ENCODE measurements at places on chromosomes 1 and 21. TPM values are rescaled to one million over a fixed set of nuclear protein-coding genes. Genes with fewer than 3 reads are reported as not detected.

The MROH9 gene
- total RNA-seq = not detected

- peaks cover 98% of the 10 kb centered on the region for H3K36me3 ChIP-seq
- no peaks in the 10 kb centered on the region for H3K27me3 ChIP-seq
- H3K4me3 ChIP-seq = no peak overlapping the region
- H3K27ac ChIP-seq = no peak overlapping the region
- no peak for DNase-seq
- peaks cover 2% of the 10 kb centered on the region for H3K4me1 ChIP-seq
These were observed 15.1 kb downstream of the PRMT2 start for GRCh38 chr21:46650476-46651098.

The SLAMF8 gene
- 0.15 TPM for total RNA-seq

DNA sequence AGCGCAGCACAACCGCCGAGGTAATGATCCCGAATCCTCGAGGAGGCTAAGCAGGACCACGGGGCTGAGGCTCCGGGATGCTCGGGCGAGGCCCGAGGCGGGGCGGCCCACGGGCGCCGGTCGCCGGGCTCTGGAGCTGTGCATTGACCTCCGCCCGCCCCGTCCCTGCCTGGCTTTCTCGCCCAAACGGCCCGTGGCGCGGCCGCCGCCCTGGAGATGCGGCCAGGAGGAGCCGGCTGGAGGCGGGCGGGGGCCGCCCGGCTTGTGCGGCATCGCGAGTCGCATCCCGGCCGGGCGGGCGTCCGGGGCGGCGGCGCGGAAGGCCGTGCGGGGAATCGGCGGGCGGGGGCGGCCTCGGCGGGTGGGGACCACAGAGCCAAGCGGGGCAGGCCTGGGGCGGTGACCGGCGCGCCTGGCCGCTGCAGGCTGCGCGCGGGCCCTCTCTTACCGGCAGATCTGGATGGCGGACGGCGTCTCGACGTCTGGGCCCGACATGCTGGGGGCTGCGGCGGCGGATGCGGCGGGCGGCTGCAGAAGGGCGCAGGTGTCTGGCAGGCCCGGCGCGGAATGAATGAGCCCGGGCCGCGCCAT is 663 bp downstream of the ACOT7 start:
- DNase-seq = no peak
- peak overlapping the region; percentile 85 for H3K27ac ChIP-seq
- peak overlapping the region; percentile 86 for H3K4me3 ChIP-seq
- H3K27me3 ChIP-seq = no peaks in the 10 kb centered on the region
- H3K36me3 ChIP-seq = no peaks in the 10 kb centered on the region

DNA sequence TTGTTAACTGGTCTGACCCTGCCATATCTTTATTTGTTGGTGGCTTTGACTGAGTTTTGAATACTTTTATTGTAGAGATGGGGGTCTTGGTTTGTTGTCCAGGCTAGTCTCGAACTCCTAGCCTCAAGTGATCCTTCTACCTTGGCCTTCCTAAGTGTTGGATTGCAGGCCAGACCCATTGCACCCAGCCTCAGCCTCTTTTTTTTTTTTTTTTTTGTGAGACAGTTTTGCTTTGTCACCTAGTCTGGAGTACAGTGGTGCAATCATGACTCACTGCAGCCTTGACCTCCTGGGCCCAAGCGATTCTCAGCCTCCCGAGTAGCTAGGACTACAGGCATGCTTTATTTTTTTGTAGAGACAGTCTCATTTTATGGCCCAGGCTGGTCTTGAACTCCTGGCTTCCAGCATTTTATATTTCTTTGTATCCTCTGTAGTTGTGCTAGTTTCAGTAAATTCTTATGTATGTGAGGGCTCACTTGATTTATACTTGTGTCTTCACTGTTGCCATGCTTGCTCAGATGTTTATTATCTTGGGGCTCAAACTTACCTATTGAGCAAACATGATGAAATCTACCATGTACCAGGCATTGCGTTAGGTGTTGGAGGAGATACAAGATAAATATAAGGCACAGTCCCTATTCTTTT is 24.1 kb downstream of the THRAP3 start:
- H3K27ac ChIP-seq = peak overlapping the region; percentile 22
- DNase-seq = no peak
- H3K36me3 ChIP-seq = peaks cover 39% of the 10 kb centered on the region
- peaks cover 33% of the 10 kb centered on the region for H3K4me1 ChIP-seq
- no peak overlapping the region for H3K4me3 ChIP-seq

DNA sequence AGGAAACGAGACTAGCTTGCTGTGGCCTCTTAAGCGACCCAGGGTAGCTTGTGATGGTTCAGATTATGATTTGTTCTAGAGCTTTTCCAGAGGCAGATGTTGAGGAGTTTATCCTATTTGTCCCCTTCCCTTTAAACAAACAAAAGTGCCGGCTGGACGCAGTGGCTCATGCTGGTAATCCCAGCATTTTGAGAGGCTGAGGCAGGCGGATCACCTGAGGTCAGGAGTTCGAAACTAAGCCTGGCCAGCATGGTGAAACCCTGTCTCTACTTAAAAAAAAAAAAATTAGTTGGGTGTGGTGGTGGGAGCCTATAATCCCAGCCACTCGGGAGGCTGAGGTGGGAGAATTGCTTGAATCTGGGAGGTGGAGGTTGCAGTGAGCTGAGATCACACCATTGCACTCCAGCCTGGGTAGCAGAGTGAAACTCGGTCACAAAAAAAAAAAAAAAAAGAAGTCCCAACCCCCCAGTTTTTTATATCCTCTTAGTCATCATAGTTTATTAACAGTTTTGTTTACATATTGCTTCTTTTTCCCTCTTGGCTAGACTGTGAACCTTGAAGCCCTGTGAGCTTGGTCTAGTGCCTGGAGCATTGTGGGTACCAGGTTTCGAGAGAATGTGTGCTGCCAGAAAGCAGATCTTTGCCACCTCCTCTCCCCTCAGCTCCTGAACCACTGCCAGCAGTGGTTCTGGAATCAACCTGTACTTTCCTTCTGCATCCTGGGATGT is 29.8 kb downstream of the MAPKAPK2 start:
- peaks cover 9% of the 10 kb centered on the region for H3K36me3 ChIP-seq
- peak overlapping the region; percentile 47 for H3K27ac ChIP-seq
- H3K4me3 ChIP-seq = no peak overlapping the region
- H3K4me1 ChIP-seq = peaks cover 76% of the 10 kb centered on the region
- no peaks in the 10 kb centered on the region for H3K27me3 ChIP-seq

GRCh38 chr1:25738499-25738898 is 61.5 kb upstream of the SELENON start:
- no peak overlapping the region for H3K27ac ChIP-seq
- no peak overlapping the region for H3K4me3 ChIP-seq
- peaks cover 35% of the 10 kb centered on the region for H3K27me3 ChIP-seq

GRCh38 chr1:58584082-58584895 is 7.2 kb upstream of the TACSTD2 start:
- H3K36me3 ChIP-seq = no peaks in the 10 kb centered on the region
- DNase-seq = no peak
- no peak overlapping the region for H3K27ac ChIP-seq

- peaks cover 2% of the 10 kb centered on the region for H3K27me3 ChIP-seq
- H3K36me3 ChIP-seq = no peaks in the 10 kb centered on the region
- no peak for DNase-seq
- no peak overlapping the region for H3K27ac ChIP-seq
These were observed 31.1 kb upstream of the SRP9 start for GRCh38 chr1:225746361-225747179.

The CCDC190 gene
- not detected for total RNA-seq

DNA sequence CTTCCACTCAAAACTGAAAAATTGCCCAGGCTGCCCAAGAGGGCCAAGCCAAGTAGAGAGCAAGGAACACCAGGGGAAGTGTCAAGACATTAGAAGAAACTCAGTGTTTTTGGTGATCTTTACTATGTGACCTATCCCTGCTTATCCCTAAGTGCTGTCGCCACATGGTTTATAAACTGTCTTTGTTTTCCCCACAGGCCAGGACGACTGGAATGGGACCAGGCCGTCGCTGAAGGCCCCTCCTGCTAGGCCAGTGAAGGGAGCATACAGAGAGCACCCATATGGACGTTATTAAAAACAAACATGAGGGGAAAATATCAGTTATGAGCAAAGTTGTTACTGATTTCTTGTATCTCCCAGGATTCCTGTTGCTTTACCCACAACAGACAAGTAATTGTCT is 28.7 kb downstream of the KHDRBS1 start:
- H3K36me3 ChIP-seq = peaks cover 68% of the 10 kb centered on the region
- DNase-seq = no peak
- no peak overlapping the region for H3K4me3 ChIP-seq
- no peak overlapping the region for H3K27ac ChIP-seq
- H3K27me3 ChIP-seq = no peaks in the 10 kb centered on the region
- no peaks in the 10 kb centered on the region for H3K4me1 ChIP-seq

DNA sequence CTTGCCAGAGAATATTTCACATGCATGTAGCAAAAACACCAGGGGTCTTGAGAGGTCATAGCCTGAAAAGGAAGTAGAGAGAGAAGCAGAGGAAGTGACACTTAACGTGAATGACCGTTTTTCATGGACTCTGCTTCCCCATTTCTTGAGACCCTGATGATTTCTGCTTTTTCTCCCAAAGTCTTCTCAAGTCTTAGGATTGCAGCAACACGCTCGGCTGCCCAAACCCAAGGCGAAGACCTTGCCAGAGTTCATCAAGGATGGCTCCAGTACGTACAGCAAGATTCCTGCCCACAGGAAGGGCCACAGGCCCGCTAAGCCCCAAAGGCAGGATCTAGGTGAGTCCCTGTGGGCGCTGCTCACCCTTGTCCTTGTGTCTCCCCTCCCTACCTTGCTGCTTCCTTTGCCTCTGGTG is 12.8 kb downstream of the THEMIS2 start:
- no peaks in the 10 kb centered on the region for H3K27me3 ChIP-seq
- peaks cover 60% of the 10 kb centered on the region for H3K4me1 ChIP-seq
- DNase-seq = no peak
- H3K27ac ChIP-seq = peak overlapping the region; percentile 90

GRCh38 chr1:244254467-244254866 is 197.2 kb downstream of the ADSS2 start:
- no peak overlapping the region for H3K4me3 ChIP-seq
- no peak overlapping the region for H3K27ac ChIP-seq
- DNase-seq = no peak
- no peaks in the 10 kb centered on the region for H3K27me3 ChIP-seq
- H3K4me1 ChIP-seq = peaks cover 3% of the 10 kb centered on the region

The KRTAP10-11 gene
- total RNA-seq = not detected

GRCh38 chr1:54835131-54835898 is 34.2 kb upstream of the TTC22 start:
- no peak overlapping the region for H3K27ac ChIP-seq
- no peak for DNase-seq
- peaks cover 2% of the 10 kb centered on the region for H3K27me3 ChIP-seq
- no peaks in the 10 kb centered on the region for H3K4me1 ChIP-seq

The ERG gene
- total RNA-seq = not detected

The SEMA6C gene
- 2.3 TPM for total RNA-seq

The CROCC gene
- 18.8 TPM for total RNA-seq

The GBP7 gene
- total RNA-seq = 0.15 TPM

DNA sequence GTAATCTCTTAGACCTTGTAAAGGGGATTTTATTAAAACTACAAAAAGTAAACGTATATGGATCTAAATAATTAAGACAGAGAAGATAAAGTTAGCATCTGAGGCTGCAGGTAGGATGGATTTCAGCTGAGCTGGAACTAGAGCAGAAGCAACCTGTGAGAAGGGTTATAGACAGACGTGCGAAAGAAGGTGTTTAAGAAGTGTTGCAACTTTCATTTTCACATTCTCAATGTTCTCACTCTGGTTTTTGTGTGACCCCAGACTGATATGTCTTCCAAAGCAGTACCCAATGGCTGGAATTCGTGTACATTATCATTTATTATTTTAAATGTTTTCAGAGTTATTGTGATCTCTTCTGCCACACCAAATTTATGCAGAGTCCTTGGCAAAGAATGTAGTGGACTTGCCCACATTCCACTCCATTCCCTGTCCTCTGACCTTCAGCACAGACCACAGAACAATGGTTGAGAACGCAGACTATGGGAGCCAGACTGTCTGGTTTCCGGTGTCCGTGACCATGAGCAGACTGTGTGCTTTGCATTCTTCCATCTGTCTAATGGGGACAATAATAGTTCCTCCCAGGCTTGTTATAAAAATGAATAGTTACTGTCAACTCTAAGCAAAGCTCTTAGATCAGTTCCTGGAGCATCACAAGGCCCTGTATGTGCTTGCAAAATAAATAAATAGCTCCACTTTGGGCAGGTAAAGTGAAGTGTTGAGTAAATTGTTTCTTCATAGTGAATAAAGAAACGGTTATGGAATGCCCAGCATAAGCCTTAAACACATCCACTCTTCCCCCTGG is 140.6 kb upstream of the SAMSN1 start:
- no peaks in the 10 kb centered on the region for H3K27me3 ChIP-seq
- H3K4me3 ChIP-seq = peak overlapping the region; percentile 41
- H3K36me3 ChIP-seq = peaks cover 13% of the 10 kb centered on the region
- H3K4me1 ChIP-seq = peaks cover 33% of the 10 kb centered on the region
- H3K27ac ChIP-seq = peak overlapping the region; percentile 40

The SPRR2E gene
- total RNA-seq = not detected

The NFASC gene
- total RNA-seq = 0.10 TPM

- H3K4me3 ChIP-seq = no peak overlapping the region
- no peak for DNase-seq
- peaks cover 35% of the 10 kb centered on the region for H3K36me3 ChIP-seq
- no peak overlapping the region for H3K27ac ChIP-seq
These were observed 10.6 kb upstream of the PTTG1IP start for GRCh38 chr21:44884097-44884496.

DNA sequence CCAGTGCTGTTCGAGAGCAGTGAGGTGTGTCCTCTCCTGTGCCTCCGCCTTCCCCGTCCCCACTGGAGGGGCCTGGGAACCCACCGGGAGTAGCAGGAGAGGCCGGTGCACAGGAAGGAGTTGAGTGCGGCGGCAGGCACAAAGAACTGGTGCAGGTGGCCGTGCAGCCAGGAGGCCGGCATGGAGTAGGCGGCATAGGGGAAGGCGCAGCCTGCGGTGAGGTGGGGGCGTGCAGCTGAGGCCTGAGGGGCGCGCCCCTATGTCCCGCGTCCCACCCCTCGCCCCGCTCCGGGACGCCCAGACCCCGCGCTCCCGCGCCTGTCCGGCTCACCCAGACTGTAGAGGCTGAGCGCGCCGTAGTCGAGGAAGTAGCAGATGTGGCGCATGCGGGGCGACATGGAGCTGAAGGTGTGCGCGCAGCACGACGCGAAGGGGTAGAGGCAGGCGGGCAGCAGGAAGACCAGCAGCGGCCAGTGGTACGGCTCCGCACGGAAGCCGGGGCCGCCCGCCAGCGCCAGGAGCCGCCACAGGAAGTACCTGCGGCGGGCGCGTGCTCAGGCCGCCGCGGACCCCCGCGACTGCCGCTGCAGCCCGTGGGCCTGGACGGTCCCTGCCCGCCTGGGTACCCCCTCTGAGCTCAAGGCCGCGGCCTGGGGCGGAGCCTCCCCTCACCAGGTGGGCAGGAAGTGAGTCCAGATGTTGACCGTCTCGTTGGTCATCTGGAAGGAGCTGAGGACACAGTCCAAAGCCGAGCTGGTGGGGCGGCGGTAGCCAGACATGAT is 2.2 kb downstream of the PAQR6 start:
- peak overlapping the region; percentile 73 for H3K4me3 ChIP-seq
- H3K27me3 ChIP-seq = no peaks in the 10 kb centered on the region
- peak overlapping the region; percentile 40 for H3K27ac ChIP-seq
- DNase-seq = peak; percentile 57
- H3K36me3 ChIP-seq = peaks cover 7% of the 10 kb centered on the region
